ENCODE measurements at places on chromosomes 7 and 10.

DNA sequence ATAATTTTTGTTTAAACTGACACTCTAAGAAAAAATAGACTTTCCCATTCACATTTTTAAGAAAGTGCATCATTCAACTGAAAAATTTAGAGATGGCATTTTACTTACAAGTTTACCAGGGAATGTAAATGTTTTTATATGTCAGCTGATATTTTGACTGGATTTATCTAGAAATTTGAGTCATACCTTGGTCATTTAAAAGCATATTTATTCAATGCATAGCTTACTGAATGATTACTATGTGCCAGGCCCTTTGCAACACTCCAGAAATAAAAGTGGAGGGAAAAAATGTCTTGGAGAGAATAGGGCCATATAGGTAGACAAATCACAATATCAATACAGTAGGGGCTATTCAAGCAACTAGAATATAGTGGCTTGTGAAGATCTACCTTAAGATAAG lies 98.4 kb upstream of the FAM3C start:
- no peak for DNase-seq

DNA sequence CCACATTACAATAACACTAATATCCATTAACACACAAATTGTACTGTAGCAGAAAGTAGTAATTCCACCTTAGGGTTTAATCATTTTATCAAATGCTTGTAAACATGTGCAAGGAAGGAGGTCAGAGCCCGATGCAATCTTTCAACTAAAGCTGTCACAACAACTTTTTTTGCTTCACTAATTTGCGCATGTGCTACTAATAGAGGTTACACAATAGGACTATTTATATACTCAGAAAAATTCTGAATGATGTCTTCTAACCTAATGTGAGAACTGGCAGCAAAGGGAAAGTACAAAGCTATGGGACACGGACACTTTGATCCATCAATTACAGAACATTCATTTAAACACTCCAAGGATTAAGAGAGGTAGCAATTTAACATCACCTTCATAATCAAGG lies 244.4 kb downstream of the CHCHD3 start:
- no peak for DNase-seq

DNA sequence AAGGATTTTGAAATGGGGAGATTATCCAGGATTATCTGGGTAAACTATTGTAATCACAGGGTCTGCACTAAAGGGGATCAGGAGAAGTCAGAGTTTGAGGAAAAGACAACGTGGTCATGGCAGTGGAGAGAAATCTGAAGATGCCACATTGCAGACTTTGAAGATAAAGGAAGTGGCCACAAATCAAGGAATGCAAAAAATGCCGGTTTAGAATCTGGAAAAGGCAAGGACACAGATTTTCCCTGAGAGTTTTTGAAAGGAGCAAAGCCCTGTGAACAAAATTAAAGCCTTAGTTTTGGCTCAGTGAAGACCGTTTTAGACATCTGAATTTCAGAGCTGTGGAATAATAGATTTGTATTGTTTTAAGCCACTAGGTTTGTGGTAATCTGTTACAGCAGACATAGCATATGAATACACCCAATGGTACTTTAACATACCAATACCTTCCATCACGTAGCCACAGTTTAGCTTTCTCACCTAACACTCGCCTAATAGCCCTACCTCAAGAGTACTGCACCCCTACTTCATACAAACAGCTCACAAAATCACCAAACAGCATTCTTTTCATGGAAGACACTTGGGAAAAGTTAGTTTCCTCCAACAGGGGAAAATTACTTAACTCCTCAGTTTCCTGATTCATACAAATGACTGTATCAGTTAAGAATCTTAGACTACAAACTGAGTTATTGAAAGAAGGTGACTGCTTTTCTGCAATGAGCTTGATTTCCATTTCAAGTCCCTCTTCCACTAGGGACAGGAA lies 446.5 kb downstream of the INHBA start:
- DNase-seq: no peak

- DNase-seq: no peak
Observed at GRCh38 chr7:138948403-138948802, 32.8 kb downstream of the KIAA1549 start.

Data from GM18507 (cell line).